ENCODE measurements at places on chromosomes 12 and 14.

DNA sequence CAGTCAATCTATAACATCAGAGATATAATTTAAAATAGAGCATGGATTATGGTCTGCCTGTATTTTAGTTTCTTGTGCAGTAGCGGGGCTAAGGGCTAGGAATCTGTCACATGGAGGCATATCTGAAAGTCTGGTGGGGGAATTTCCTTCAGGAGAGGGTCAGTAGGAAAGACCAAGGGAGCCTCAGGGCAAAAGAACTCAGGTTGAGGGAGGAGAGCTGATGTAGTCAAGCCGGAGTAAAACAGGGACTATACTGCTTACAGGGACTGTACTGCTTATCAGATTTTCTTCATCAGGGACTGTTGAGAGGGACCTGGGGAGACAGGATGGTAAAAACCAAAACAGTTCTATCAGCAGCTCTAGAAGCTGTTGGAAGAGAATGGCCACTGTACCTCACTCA is 82.0 kb upstream of the CPM start:
- no peak for DNase-seq

DNA sequence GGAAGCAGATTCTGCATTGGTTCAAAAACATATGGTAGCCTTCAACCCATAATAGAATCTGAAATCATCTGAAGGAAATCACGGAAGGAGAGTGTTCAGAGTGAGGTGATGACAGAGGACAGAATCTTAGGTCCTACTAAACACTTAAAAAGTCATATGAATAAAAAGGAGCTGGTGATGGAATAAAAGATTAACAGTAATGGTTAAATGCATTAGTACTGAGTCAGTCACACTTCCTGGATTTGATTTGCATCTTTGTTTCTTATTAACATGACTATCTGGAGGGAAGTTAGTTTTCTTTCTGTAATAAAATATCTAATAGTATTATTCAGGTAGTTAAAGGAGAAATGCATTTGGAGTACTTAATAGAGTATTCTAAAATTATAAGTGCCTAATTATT is 296.3 kb upstream of the ATXN7L3B start:
- no peak for DNase-seq

- DNase-seq, result no peak
Measured at GRCh38 chr14:53701108-53701875, 255.3 kb downstream of the BMP4 start.

- DNase-seq, result no peak
Measured at GRCh38 chr12:64170024-64170423, 52.1 kb downstream of the KICS2 start.

DNA sequence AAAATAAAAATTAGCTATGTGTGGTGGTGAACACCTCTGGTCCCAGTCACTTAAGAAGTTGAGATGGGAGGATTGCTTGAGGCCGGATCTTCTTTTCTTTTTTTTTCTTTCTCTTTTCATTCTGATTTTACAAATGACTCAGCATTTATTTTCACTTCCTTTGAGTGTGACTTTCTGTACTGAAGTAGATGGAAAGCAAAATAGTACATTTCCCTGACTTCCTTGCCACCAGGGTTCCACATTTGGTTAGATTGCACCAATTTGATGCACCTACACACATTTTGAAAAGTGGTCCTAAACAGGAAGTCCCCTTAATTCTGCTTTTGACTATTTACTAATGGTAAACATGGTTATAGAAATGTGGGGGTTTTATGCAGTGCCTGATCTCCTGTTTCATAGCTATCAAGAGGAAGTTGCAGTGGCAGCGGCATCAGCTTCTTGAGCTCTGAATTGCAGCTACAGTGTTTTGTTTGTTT is 13.0 kb upstream of the LEMD3 start:
- DNase-seq, result no peak

GRCh38 chr14:99185436-99186068 is 86.4 kb downstream of the BCL11B start:
- DNase-seq, result no peak

DNA sequence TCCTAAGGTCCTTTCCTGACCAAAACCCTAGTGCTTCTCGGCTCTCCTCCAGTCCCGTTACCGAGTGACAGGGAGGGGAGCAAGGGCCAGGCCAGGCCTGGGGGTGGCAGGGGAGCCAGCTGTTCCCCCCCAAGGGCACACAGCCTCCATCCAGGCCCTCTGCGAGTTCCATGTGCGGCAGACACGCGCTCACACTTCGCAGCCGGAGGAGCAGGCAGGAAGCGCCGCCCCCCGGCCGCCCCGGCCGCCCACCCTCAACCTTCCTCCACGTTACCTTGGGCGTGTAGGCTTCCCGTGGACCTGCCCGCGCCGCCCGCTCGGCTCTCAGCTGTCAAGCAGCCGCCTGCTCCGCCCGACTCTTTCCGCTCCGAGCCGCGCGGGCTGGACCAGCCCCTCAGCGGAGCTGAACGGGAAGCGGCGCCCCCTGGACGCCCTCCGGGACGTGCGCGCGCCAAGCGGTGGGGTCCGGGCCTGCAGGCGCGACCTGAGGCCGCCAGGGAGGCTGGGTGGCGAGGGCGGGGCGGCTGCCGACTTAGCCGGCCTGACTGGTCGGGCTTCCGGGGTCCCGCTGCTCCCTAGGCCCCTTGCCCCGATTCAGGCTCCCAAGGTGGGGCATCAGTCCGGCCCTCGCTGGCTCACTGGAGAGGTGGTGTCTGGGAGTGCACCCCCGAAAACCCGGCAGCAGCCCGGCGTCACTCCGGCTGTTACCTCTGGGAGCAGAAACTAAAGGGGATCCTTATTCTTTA is at the start of gene CRACR2A:
CRACR2A (minus strand) TSS at position 369 of the 746 bp plus-strand sequence. CDS start 56,110 bp downstream, outside the sequence.
- DNase-seq, result peak; percentile 69

DNA sequence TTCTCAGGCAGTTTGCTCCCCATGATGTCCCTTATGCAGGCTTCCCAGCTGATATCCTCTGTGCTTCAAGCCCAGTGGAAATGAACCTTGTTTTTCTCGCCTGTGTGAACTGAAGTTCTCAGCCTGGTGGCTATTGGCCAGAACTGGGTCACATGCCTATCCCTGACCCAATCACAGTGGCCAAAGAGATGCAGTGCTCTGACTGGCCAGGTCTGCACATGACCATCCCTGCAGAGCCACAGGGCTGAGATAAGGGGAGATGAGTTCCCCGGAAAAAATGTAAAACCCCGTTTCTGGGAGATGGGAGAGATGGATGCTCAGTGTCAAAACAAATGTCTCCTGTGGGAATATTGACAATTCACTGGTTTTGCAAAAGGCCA is 34.7 kb upstream of the FZD10 start:
- no peak for DNase-seq

GRCh38 chr14:60652674-60653651 is 3.7 kb upstream of the SIX1 start:
- no peak for DNase-seq

DNA sequence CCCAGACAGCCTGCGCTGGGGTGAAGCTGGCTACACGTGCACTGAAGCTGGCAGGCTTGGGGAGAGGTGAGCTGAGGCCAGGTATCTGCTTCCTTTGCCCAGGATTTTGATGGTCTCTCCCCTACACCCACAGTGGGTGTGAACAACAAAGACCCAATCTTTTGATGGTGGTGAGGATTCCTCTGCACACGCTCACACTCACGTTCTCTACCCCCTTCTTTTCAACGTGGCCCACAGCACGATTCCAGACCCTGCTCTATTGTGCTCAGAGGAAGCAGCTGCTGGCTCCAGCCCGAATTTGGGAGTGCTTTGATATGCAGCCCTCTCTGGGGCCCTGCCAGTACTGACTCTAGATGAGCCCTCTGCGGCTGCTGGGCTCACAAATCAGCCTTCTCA is 4.9 kb downstream of the CD9 start:
- DNase-seq, result no peak

- no peak for DNase-seq
Measured at GRCh38 chr14:99874306-99874705, 81.1 kb downstream of the EML1 start.

DNA sequence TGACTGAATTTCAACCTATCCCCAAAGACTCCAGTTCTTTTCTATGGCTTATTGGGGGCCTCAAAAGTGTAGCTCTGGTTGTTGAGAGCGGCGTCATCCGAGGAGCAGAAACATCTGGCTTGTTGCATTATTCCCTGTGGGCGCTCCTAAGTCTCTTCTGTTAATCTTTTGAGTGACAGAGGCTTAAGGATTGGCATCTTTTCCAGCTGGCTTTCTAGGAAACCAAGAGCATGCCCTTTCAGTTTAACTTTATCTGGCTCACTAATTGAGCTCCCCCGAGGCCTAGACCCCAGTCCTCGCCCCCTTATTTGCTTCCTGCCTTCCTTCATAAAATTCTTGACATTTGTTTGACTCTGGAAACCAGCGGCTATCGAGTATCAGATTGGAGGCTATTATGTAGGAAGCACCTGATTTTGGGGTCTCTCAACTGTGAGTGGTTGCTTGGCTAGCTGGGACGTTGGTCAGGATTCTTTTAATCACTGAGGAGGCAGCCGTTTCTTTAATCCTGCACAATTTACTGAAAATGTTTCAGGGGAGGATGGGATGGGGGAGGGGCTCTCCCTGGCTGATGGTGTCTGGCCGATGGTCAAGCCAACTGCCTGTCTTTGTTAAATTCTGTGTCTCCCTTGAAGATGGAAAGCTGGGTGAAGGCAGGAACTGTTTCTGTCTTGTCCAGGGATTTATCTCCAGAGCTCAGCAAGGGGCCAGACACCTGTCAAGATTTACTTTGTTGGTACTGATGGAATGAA is 3.1 kb downstream of the SMOC1 start:
- DNase-seq, result no peak

DNA sequence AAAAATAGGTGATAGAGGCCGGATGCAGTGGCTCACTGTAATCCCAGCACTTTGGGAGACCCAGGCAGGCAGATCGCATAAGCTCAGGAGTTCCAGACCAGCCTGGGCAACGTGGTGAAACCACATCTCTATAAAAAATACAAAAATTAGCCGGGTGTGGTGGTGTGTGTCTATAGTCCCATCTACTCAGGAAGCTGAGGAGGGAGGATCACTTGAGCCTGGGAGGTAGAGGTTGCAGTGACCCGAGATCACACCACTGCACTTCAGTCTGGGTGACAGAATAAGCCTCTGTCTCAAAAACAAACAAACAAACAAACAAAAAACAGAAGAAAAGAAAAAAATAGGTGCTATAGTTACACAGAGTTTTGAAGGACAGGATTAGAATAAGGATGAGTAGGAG is 142.1 kb downstream of the SAMD4A start:
- no peak for DNase-seq

DNA sequence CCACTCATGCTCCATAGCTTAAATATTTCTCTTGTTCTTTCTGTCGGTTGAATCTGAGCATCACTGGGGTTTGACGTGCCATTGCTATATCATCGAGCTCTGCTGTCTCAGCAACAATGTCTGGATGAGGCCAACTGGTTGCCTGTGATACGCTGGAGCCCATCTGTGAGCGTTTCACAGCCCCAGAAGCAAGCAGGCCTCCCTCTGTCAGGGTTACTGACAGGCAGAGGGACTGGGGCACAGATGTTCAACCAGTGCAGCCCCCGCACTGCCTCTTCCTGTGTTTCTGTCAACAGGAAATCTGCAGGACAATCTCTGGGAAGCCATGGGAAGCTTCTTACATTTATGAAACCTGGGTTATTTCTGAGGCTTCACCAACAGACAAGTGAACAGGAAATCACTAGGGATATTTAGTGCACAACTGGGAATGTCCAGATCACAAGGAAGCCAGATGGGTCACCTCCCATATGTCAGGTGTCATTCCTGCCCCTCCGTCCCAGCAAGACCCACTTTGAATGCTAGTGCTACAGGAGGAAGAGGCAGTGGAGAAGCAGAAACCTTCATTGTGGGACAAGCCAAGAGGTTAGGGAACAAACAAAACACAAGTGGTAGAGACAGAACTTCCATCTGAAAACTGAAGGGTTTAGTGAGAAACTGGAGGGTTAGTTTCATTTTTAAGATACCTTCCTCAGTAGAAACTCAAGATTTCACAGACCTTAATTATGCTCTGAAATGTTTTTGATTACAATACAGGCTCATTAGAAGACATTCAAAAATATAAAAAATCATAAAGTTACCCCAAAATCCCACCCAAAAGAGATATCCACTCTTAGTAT is 24.1 kb downstream of the DMAC2L start:
- DNase-seq, result no peak

DNA sequence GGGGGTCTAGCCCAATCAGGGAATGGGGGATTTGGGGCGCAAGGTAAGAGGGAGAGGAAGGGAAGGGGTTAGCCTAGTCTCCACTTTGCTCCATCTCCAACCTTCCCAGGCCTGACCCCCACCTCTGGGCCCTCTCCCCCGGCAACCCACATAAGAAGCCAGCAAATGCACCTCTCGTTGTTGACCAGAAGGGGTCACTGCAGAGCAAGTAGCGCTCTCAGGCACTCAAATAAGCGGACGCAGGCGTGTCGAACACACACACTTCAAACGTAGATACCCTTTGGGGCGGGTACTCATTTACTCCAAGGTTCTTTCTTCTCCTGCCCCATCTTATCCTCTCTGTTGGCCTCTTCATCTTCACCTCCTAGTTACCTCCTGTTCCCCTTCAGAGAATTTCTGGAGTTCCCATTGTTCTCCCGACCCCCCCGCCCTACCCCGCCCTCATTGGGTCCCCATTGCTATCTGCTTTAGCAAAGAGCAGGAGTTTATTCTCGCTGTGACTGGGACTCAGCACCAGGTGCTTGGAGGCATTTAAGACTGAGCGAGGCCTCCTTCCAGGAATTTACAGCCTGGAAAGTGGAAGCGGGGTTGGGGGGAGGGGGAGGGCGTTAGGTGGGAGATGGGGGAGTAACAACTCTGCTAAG is 1.5 kb upstream of the SRRM4 start:
- DNase-seq, result no peak

DNA sequence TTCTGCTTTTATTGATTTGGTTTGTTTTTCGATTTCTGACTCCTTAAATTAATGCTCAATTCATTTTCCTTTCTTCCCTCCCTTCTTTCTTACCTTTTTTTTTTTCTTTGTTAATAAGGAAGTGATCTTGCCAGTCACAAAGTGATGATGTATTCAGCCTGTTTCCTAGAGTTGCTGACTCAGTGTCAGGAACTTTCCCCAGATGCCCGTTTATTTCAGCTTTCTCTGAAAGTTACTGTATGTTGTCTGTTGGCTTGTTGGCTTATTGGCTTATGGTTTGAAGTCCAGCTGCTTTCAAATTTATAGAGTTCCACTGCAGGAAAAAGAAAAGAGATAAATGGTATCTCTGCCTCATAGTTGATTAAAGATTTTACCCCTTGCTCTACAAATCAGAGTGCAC is 12.4 kb upstream of the SLC6A15 start:
- DNase-seq, result no peak

DNA sequence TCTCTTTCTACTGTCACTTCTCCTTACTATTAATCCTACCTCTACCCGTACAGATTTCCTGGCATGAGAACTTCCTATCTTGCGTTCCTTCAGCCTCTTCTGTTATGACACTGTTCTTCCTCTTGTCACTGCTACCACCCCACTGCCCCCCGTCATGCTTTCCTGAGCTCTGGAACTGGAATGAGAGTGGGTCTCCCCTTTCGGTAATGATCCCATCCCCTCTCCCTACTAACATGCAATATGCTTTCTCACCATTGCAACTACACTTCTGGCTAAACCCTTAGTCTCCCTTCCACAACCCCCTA is 4.9 kb upstream of the AP1G2 start:
- DNase-seq, result no peak

- no peak for DNase-seq
Measured at GRCh38 chr12:131883521-131883900, 10.9 kb upstream of the ULK1 start.

- DNase-seq, result no peak
Measured at GRCh38 chr14:22280497-22281316, 308.3 kb downstream of the DAD1 start.

- DNase-seq, result no peak
Measured at GRCh38 chr12:20370014-20370386, 1.7 kb downstream of the PDE3A start.

All from stimulated activated CD8-positive, alpha-beta memory T cell treated with anti-CD3 and anti-CD28 coated beads, Interleukin-12 subunit alpha, Interleukin-12 subunit beta, amount 100 ng/mL, for 1 hour (primary cell).